ENCODE measurements at places on chromosomes 1 and 21.

- peak; percentile 42 for DNase-seq
These were observed 60.3 kb downstream of the CD247 start for GRCh38 chr1:167457936-167458584.

DNA sequence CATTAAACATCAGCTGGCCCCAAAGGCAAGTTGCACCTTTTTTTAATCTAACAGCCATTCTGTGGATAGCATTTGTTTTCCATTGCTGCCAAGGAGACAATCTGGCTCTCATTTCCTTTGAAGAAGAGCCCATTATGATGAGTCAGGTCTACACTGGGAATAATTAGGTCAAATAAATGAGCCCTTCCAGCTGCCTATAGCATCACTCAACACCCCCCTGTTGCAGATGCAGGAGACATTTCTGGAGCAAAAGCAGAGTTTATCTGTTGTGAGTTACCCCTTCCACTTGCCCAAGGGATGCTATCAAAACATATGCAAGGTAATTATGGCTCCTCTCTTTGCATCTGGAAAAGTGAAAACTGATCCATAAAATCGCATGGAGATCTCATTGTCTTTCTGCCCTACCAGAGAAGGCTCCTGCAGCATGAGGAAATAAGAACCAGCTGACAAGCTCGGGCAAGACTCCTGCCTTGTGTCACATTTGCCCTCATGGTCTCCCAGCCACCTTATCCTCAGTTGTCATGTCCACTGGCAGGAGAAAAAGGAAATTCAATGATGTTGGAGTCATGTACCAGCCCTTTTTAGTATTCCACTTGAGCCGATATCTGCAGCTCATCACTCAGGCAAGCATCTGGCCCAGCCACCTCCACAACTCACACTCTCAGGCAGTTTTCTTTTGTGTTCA, 135.9 kb downstream of the SLC30A10 start:
- DNase-seq = no peak

DNA sequence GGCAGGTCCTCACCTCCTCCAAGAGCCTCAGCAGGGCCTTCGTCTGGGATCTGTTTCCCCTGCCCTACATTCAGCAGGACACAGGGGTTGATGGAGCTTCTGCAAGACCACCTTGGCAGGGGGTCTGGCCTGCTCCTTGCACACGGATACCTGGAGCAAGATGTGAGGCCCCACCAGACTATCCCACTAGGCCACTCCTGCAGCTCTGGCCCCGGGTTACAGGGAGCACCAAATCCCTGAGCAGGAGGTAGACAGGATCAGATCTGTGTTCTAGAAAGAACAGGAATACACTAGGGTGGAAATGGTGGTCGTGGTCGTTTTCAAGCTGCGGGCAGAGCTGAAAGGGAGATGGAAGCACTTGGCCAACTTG, 33.5 kb downstream of the EPHX1 start:
- no peak for DNase-seq

- DNase-seq = no peak
These were observed 56.7 kb downstream of the LACTBL1 start for GRCh38 chr1:22915816-22916470.

DNA sequence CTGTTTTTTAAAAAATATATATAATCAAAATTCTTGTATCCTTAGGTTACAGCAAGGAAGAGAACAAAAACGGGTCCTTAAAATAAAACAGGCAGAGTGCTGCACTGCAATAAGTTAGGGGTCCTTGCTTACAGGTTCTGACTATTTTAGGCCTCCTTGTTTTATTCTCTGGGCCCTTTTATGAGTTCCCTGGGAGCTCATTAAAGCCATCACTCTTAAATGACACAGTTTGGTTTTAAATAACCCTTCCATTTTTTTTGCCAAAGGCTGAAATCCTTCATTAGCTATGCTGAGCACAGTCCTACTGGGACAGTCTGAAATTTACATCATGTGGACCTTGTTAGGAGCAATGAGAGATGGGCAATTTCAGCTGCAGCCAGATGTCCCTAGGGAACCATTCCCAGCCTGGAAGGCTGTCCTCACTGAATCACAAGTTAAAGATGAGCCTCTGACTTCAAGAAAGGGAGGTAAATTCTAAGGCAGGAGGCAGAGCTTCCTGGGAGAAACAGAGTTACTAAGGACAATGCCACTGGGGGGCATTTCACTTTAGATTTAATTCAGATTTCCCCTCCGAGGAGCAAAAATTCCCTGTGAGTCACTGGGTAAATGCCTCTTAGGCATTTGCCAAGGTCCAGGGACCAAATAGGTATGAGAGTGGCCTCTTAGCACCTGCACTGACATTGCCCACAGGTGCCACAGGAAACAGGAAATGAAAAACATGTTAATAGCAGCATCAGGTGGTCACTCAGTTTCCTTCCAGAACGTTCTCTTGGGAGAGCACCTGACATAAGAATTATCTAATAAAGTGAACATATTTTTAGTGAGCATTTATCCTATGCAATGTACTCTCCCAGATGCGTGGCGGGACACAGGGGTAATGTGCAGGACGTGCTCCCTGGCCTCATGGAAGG, 3.8 kb upstream of the MUL1 start:
- DNase-seq = no peak

DNA sequence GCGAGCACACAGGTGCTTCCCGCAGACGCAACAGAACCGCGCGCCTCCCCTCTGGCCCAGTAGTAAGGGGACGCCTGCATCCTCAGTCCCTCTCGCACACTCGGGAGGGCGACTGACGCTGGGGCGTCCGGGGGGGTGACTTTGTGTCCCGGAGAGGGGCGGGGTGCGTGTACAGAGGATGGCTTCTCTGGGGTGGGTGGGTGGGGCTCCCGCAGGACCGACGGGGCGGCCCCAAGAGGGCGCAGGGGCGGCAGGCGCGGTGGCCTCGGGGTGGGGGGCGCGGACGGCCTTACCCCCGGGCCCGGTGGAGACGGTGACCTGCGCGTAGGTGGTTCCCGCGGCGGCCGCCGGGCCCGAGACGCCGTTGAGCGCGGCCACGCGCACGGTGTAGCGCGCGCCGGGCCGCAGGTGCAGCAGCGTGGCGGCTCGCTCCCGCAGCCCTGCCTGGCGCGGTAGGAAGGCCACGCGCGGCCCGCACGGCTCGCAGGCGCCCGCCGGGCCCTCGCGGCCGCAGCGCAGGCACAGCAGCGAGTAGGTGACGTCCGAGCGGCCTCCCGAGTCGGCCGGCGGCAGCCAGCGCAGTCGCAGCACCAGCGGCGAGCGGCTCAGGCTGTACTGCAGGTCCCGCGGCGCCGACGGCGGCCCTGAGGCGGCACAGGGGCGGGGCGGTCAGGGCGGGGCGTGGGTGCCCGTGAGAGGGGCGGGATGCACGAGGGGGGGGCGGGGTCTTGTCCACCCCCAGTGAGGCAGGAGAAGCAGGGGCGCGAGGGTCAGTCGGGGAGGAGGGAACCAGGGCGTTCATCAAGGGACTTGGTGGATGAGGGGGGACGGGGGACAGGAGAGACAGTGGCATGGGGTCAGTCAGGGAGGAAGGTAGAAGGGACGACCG, 12.1 kb downstream of the EPHA10 start:
- peak; percentile 73 for DNase-seq

DNA sequence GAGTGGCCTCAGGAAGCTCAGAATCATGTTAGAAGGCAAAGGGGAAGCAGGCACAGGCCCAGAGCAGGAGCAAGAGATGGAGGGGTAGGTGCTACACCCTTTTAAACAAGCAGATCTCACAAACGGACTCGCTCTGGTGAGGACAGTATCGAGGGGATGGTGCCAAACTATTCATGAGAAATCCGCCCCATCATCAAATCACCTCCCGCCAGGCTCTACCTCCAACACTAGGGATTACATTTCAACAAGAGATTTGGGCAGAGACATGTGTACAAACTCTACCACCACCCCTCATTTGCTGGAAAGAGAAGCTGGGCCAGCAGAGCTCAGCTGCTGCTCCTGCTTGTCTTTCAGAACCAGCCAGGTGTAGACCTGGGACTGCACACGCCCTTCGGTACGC, 32.9 kb downstream of the MIS18A start:
- DNase-seq = no peak

GRCh38 chr1:174209347-174210187, 50.2 kb downstream of the RABGAP1L start:
- DNase-seq = no peak

GRCh38 chr1:2183937-2184334, 10.6 kb downstream of the FAAP20 start:
- DNase-seq = no peak

- DNase-seq = no peak
These were observed 45.9 kb upstream of the SAMD13 start for GRCh38 chr1:84255582-84255981.

DNA sequence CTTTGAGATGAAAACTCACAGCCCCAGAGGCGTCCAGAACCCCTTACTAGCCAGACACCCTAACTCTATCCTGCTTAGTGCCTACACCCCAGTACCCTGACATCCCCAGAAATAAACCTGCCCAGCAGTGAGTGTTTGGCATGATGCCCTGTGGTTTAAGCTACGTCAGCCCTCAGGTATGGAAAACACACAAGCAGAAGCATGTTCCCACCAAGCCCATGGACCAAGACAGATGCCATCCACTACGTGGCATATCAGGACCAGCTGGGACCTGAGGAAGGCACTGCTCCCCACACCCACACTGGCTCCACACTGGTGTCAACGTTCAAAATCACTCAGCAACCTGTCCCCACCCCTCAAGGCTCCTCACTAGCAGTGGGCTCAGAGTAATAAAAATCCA, 116.4 kb downstream of the SYT2 start:
- DNase-seq = no peak

GRCh38 chr1:52640697-52641096, 7.7 kb downstream of the SHISAL2A start:
- peak; percentile 38 for DNase-seq

GRCh38 chr1:246617156-246617555, 50.9 kb downstream of the CNST start:
- DNase-seq = no peak

DNA sequence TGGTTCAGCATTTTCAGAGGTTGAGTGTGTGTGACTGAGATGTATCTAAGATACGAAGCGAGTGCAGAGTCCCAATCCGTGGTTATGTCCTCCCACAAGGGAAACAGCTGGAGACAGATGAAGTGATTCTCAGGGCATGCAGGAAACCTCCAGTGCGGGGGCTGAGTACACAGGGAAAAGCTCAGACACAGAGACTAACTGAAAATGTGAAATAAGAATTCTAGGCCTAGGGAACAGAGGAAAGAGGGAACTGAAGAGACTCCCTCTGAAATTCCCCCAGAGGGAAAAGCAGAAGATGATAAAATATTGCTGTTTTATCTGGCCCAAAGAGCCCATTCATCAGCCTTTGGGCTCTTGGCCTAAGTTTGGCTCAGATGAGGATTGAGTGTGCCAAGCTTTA, 116.8 kb downstream of the LRRC53 start:
- no peak for DNase-seq

- no peak for DNase-seq
These were observed 76.3 kb downstream of the ZP4 start for GRCh38 chr1:237814319-237814924.

GRCh38 chr21:38129711-38130110, 127.1 kb upstream of the KCNJ15 start:
- no peak for DNase-seq

GRCh38 chr1:225668222-225668621, 15.3 kb upstream of the ENAH start:
- DNase-seq = no peak

GRCh38 chr1:161153176-161153575, 602 bp upstream of the UFC1 start:
- DNase-seq = no peak

GRCh38 chr1:234972411-234973191, 156.0 kb downstream of the TOMM20 start:
- DNase-seq = peak; percentile 52

DNA sequence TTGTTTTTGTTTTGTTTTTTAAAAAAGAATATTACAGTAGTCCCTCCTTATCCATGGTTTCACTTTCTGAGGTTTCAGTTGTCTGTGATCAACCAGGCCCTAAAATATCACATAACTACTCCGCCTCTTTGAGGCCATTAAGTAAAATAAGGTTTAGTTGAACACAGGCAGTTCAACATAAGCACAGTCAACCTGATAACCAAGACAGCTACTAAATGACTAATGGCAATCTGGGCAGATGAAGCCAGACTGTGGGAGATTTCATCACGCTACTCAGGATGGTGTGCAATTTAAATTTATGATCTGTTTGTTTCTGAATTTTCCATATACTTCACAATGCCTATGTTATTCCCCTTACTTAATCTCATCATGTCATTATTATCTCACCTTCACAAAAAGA, 30.1 kb downstream of the LDLRAD1 start:
- DNase-seq = no peak

GRCh38 chr1:87179076-87179810, 149.4 kb upstream of the LMO4 start:
- DNase-seq = no peak

- DNase-seq = no peak
These were observed 7.7 kb upstream of the CLIC4 start for GRCh38 chr1:24737368-24738117.

DNA sequence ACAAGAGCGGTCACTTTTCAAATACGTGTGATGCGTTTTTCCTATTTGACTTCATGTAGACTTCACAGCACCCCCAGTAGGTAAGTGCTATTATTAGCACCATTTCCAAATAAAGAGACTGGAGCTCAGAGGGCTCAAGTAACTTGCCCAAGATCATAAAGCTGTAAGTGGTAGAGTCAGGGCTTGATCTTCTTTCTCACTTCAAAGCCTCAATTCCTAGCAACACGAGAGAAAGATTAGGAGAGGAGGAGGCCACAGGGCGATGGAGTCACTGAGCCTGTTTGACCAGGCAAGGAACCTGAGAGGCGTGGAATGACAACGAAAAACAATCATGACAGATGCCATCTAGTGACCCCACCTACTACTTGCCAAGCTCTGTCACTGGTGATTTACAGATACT, 181.0 kb downstream of the FOXD2 start:
- peak; percentile 20 for DNase-seq

- DNase-seq = no peak
These were observed 606.3 kb downstream of the NUF2 start for GRCh38 chr1:163928069-163928468.

GRCh38 chr1:201408176-201408833, 9.2 kb upstream of the LAD1 start:
- peak; percentile 94 for DNase-seq

DNA sequence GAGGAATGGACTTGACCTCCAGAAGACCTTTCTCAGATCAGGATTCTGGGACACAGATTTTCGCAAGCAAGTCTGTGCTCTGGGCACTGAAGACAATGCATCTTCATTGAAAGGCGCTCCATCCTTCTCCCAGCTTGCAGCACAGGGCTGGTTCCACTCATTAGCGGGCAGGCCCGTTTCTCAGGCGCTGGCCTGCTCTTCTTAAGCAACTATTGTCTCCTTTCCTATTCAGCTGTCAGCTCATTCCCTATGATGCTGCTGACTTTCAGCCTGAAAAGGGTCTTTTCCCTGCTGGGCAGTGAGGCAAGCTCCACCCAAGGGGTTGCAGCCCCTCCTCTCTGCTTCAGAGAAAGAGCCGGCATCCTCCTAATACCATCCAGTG, 91.9 kb upstream of the PLXNA2 start:
- DNase-seq = no peak

DNA sequence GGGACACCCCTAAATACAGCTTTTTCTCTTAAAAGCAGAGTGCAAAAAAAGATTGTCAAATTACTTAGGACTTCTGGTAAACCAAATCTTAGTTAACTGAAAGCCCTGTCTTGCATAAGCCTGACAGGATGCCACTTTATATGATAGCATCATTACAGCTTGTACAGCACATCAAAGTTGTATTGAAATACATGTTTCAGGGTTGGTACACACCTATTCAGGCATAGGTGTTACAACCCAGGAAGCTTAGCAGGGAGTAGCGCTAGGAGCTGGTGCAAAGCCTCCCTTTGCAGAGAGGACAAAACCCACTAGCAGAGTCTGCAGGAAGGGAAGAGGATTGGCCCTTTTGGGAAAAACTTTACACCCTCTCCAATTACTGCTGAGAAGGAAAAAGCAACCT, 258.9 kb upstream of the SGIP1 start:
- no peak for DNase-seq

GRCh38 chr1:228087771-228088251, 5.3 kb downstream of the ARF1 start:
- no peak for DNase-seq

Measured in activated CD8-positive, alpha-beta memory T cell treated with anti-CD3 and anti-CD28 coated beads, Interleukin-2, amount 50 U/mL, for 48 hours (primary cell).